Foreskin fibroblast (primary cell): ENCODE measurements at places on chromosomes 3 and 15.
A peak's percentile ranks its signal among the peaks of the same experiment; 100 is the strongest.

- DNase-seq = no peak
Measured at GRCh38 chr3:138340511-138340910, 7.9 kb upstream of the MRAS start.

- DNase-seq = peak; percentile 82
Measured at GRCh38 chr3:33377931-33378330, 62.3 kb downstream of the UBP1 start.

GRCh38 chr3:52240059-52240885, 1.3 kb upstream of the TWF2 start:
- peak; percentile 94 for DNase-seq

DNA sequence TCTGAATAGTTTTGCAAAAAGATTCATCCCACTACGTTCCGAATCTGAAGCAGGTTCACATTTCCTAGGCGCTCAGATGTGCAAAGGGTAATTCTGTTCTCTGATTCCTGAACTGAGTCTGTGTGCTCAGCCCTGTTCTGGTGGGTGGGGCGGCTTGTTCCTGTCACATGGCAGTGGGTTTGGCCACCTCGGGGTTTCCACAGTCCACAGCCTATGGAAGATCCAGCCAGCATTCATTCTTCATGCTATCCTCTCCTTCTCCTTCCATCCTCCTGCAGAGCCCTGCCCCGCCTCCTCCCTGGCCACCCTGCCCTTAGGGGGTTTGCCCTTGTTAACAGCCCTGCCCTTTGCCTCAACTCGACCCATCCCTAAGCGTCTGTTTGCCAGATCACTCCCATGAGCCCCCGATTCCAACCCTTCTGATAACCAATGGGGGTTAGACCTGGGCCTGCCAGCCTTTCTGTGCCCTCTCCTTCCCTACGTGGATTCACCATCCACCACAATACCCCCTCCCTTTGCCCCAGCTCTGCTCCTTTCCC, 31.0 kb downstream of the PRR20G start:
- DNase-seq = no peak

- DNase-seq = no peak
Measured at GRCh38 chr3:112497897-112498548, 1.2 kb downstream of the BTLA start.

DNA sequence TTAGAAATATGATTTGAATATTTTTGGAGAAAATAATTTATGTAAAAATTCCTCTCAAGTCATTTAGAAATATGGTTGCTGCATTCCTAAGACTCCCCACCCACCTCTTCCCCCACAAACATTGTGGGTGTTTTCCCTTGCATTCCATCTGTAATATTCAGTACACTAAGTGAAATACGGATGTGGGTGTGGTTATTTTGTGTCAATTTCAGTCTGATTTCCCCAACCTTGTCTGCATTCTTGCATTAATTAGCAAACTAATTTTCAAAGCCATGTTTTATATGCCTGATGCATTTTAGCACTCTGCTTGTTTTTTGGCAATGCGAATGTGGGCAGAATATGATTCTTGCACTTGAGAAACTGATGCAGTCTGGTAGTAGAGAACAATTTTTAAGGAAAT, 408.3 kb upstream of the RGMA start:
- DNase-seq = no peak

DNA sequence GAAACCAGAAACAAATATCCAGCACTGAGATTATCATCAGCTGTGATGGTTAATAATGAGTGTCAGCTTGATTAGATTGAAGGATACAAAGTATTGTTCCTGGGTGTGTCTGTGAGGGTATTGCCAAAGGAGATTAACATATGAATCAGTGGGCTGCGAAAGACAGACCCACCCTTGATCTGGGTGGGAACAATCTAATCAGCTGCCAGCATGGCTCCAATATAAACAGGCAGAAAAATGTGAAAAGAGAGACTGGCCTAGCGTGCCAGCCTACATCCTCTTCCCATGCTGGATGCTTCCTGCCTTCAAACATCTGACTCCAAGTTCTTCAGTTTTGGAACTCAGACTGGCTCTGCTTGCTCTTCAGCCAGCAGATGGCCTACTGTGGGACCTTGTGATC, 869.5 kb downstream of the SI start:
- no peak for DNase-seq

DNA sequence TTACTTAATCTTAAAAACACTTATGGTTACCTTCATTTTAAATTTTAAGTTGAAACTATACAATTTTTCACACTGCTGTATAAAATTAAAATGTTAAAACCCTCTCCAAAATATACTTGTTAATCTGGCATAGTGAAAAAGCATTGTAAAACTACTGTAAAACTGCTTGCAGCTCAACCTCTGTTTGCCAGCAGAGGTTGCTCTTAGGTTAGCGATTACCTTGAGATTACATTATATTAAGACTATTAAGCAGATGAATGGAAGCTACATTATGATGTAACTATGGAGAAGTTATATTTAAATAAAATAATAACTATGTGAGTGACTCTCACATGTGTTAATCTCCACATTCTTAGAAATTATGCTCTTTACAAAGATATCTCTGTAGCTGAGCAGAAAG, 143.6 kb upstream of the SLITRK3 start:
- no peak for DNase-seq

- no peak for DNase-seq
Measured at GRCh38 chr3:56971816-56972215, 88.6 kb upstream of the SPATA12 start.

GRCh38 chr3:103218793-103219192, 784.0 kb downstream of the ZPLD1 start:
- DNase-seq = no peak

DNA sequence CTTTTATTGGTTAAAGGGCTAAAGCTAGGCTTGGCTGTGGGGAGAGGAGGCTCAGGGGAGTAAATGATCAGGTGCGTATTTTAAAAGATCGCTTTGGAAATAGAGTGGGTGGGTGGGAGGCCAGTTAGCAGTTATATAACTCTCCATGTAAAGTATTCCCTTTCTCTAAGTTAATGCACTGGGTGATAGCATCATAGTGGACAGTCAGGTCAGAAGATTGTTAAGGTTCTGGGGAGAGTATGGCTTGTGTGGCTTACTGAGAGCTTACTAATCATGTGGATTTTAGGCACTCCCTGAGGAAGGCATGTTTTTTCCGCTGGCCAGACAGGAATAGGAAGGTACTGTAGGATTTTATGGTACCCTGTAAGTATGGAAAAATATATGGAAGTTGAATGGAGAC, 6.3 kb upstream of the EIF3J start:
- no peak for DNase-seq

GRCh38 chr3:159216311-159216710, 414.5 kb downstream of the MFSD1 start:
- DNase-seq = no peak

GRCh38 chr3:147960786-147961185, 551.6 kb downstream of the ZIC1 start:
- no peak for DNase-seq

- DNase-seq = no peak
Measured at GRCh38 chr3:129353589-129353941, 74.9 kb downstream of the EFCAB12 start.

GRCh38 chr15:49085696-49086459, 39.6 kb upstream of the SECISBP2L start:
- DNase-seq = no peak

- no peak for DNase-seq
Measured at GRCh38 chr3:169686874-169687273, 23.4 kb upstream of the MECOM start.

DNA sequence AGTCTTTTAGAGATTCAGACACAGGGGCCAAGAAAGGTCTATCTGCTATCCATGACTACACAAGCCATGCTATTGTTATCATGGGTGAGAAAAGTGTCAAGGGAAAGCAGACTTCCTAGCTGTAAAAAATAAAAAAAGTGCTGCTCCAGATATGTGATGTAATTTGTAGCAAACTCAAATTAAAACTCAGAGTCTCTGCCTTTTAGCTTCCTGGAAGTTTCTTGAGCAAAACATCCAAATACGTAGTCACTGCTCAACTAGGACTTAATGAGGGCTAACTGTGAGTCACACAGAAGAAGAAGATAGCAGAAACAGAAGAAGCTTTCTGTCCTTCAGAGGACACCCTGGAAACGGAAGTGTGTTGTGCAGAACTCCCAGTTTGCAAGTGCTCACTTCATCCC, 393.4 kb upstream of the NR2F2 start:
- peak; percentile 35 for DNase-seq

DNA sequence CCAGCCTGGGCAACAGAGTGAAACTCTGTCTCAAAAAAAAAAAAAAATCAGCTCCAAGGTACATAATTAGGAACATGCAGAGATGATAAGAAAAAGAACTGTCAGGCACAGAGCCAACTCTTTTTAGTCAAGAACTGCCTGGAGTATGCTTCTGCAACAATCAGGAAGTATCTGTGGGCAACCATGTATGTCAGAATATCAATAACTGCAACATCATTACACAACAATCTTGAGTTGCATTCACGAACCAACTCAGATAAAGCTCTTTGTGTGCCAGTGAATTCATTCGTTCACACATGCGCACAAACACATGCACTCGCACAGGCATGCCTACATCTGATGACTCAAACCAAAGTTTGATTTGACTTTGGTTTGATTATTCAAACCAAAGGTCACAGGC, 32.1 kb downstream of the EFHB start:
- DNase-seq = peak; percentile 59

DNA sequence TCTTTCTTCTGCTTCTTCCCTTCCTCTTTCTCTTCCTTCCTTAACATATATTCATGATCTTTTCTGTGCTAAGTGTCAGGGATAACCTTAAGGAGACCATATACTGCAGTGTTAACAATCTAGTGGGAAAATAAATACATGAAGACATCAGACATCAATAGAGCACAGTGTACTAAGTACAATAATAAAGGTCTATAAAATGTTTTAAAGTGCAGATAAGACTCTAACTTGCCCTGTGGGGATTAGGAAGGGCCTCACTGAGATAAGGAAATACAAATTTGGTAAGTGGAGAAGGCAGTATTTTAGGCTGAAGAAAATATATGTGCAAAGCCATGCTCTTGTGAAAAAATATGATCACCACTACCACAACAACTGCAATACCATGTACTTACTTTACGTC, 49.2 kb upstream of the NANOGP8 start:
- no peak for DNase-seq

GRCh38 chr3:72128921-72129320, 344.0 kb upstream of the PROK2 start:
- no peak for DNase-seq

DNA sequence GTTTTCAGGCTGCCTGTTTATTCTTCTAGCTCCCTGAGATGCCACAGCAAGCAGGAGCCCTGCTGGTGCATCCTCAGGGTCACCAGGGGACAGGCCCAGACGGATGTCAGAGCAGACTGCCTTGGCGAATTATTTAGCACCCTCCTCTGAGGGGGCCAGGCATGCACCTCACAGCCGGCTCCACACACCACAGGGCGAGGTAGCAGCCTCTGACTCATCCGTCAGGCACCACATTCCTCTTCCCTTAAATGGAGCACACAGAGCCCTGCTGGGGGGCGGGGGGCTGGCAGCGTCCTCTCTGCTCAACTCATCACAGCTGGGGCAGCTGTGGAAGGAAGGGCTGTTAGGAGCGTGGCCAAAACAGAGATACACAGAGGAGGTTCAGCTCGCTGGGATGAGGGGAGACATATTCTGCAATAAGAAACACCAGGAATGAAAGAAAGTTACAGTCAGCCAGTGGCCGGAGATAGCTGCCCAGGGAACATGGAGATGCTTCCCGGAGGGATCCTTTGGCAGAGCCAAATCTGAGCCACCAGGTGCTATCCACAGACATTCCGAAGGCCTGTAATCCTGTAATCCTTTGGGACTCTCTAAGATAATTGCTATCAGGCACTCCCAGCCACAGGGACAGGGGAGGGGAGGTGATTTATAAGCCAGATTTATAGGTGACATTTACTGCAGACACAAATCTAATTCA, 13.9 kb upstream of the PRICKLE2 start:
- peak; percentile 98 for DNase-seq

DNA sequence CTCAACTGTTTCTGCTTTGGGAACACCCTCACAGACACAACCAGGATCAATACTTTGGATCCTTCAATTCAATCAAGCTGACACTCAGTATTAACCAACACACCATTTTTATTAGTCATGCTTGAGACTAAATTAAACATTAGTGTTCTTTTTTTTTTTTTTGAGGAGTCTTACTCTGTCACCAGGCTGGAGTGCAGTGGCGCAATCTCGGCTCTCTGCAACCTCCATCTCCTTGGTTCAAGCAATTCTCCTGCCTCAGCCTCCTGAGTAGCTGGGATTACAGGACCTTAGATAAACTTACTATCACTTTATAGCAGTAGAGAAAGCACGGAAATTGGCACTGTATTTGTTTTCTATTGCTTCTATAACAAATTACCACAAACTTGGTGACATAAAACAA, 2.0 kb upstream of the RAB11A start:
- DNase-seq = no peak

- DNase-seq = no peak
Measured at GRCh38 chr3:48399387-48400172, 27.6 kb downstream of the FBXW12 start.

- DNase-seq = no peak
Measured at GRCh38 chr3:140505213-140505612, 172.7 kb upstream of the TRIM42 start.

DNA sequence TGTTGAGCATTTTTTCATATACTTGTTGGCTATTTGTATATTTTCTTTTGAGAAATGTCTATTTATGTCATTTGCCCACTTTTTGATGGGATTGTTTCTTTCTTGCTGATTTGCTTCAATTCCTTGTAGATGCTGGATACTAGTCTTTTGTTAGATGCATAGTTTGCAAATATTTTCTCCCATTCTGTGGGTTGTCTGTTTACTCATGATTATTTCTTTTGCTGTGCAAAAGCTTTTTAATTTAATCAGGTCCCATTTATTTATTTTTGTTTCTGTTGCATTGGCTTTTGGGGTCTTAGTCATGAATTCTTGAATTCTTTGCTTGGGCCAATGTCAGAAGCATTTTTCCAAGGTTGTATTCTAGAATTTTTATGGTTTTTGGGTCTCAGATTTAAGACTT, 251.7 kb downstream of the WNT5A start:
- no peak for DNase-seq

GRCh38 chr15:41692049-41692448, 31.8 kb downstream of the MGA start:
- DNase-seq = no peak

GRCh38 chr3:42061713-42062380, 29.3 kb upstream of the TRAK1 start:
- peak; percentile 93 for DNase-seq

DNA sequence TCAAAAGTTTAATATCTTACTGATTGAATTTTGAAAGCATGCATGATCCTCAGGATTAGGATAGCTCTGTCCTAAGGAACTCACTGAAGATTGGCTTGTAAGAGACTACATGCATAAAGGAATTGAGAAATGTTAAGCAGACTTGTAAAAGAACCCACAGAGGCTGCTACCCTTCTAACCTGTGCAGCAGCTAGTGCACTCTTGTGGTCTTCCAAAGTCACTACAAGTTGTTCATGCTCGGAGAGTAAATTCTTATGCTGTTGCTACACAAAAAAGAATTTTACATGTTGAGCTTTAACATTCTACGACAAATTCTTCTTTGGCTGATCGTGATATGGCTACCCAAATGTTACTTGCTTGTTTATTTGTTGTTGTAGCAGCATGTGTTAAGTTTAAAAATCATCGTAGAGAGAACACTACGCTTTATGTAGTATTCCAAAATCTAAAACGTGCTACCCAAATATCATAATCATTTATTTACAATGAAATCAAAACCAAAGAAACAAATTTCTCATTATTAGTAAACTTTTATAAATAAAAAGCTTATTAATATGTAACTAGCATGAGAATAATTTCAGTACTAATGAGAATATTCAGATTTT, 55.0 kb downstream of the GOLIM4 start:
- peak; percentile 74 for DNase-seq
